ENCODE measurements at places on chromosomes 1 and 21.

GRCh38 chr1:77076759-77077158 is 142.5 kb downstream of the PIGK start:
- no peak for DNase-seq

DNA sequence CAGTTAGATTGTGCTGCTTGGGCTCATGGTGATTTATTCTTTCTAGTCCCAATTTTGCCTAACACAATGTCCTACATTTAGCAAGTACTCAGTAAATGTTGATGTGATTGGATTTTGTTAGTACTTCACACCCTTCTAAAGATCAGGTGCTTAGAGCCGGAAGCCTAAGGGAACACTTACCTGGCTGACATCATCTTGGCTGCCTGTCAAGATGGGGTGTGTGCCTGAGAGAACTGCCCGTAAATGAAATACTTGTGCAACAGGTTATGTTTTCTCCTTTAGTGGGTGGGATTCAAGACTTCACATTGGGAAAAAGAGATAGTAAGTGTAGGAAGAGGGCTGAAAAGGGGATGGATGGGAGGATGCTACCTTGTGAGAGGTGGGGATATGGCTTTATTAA is 75.5 kb upstream of the MACF1 start:
- no peak for DNase-seq

DNA sequence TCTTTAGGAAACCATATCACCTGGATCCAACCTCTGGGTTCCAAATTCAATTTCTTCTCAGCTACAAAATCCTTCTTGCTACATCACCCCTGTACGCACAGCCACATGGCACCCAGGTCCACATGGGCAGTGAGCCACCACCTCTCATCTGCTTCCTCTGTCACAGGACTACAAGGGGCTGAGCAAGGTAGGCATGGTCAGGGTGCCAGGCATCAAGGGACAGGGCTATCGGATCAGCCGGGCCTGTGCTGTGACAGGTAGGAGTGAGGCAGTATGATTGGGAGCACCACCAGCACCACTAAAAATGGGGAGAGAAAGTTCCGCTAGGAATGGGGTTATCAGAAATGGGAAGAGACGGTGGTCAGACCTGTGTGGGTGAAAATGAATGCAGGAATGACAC is 29.4 kb downstream of the S100A6 start:
- no peak for DNase-seq

DNA sequence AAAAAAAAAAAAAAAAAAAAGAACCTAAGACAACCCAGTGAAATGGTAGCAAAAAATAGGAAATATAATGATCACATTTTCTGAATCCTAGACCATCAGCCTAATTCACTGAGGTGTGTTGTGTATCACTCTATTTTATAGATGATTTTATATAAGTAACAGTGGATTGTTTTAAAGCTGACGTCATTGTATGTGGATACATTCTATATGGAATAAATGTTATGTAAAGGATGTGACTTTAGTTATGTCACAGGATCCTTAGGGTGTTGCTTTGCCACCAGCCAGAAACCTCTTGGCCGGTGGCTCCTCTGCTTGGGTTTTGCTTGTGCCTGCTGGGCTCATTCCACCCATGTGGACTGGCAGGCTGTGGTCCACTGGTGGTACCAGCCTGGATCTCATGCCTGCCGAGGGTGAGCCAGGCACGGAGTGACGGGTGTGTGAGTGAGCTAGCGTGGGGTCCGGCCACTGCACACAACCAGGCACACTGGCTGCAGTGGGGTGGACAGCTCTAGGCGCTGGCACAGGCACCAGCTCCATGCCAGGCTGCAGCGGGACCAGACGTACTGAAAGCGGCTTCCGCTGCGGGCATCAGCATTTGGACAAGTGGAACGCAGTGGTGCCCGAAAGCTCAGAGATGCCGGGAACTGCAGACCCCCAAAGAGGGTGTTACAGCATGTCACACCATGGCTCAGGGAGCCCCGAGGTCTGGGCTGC is 44.5 kb downstream of the ZBTB8OS start:
- no peak for DNase-seq

GRCh38 chr1:25873120-25873519 is 2.4 kb downstream of the PAQR7 start:
- no peak for DNase-seq

GRCh38 chr1:194056169-194056568 is 869.8 kb upstream of the B3GALT2 start:
- DNase-seq: no peak

GRCh38 chr1:235289859-235290739 is 37.9 kb downstream of the ARID4B start:
- no peak for DNase-seq

DNA sequence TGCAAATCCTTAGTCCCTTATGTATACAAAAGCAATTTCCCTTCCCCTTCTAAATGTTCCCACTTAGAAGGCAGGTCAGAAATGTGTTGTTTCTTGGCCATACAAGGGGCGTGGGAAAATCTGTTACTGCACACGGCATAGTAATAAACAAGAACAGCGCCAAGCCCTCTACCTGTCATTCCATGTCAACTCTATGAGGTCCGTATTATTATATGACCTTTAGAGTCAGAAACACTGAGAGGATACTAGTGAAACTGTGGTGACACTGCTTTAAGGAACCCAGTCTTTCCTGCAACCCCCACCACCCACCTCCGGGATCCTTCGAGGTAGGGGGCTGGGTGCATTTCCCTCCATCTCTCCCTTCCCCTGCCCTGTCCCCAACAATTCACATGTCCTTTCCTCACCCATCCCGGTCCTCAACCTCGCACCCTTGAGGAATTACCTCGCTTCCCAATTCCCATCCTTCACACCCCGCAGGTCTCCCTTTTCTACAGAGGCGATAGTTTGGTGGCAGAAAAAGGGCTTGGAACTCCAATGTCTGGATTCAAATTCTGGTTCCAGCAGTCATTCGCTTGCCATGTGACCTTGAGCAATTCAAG is 647 bp downstream of the SDHB start:
- no peak for DNase-seq

DNA sequence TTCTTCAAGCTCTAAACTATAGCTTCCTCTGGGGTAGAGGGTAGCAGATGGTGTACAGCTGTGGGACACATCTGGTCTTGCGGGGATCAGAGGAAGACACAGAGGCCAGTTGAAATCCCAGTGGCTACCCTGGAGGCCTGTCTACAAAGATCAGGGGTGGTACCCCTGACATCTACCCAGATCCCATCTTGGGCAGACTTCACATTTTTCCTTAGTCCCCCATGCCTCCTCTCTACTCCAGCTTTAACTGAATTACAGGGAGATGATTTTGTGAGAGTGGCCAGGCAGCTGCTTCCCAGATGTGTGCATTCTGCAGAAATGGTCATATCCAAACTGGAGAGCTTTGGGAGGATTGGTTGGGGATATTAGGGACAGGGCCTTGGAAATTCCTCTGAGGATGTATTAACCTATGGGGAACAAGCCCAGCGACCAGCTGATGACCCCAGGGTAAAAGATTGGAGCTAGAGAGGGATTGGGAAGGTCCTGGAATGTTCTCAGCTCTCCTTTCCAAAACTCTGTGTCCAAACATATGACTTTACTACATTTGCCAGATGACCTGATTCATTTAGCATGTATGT is 9.6 kb upstream of the CD34 start:
- no peak for DNase-seq

DNA sequence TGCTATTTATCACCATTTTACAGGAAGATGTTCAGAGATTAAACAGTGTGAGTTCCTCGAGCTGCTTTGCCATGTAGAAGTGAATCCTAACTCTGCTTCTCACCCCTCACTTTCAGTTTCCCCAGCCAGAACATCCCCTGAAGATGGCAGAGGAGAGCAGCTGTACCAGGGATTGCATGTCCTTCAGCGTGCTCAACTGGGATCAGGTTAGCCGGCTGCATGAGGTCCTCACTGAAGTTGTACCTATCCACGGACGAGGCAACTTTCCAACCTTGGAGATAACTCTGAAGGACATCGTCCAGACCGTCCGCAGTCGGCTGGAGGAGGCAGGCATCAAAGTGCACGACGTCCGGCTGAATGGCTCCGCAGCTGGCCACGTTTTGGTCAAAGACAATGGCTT is 16.9 kb downstream of the TENT5C start:
- no peak for DNase-seq

- DNase-seq: no peak
These were observed 21.1 kb upstream of the ETS2 start for GRCh38 chr21:38784458-38785266.

- DNase-seq: no peak
These were observed 2.1 kb downstream of the LHX8 start for GRCh38 chr1:75136195-75136815.

DNA sequence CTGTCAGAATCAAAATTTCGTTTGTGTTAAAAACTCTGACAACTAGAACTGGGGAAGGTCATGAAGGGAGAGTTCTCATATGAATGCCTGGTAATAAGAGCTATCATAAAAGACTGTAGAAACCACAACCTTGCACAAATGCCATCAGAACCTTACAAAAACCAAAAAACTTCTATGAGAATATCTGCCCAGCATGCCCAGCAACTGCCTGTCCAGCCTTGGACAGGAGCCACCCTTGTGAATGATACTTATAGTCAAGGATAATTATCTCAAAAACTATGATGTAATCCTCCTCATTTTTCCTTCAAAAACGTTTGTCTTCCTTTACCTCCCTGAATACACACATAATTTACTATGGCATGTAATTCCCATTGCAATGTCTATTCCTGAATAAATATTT is 53.4 kb upstream of the C1orf185 start:
- no peak for DNase-seq

DNA sequence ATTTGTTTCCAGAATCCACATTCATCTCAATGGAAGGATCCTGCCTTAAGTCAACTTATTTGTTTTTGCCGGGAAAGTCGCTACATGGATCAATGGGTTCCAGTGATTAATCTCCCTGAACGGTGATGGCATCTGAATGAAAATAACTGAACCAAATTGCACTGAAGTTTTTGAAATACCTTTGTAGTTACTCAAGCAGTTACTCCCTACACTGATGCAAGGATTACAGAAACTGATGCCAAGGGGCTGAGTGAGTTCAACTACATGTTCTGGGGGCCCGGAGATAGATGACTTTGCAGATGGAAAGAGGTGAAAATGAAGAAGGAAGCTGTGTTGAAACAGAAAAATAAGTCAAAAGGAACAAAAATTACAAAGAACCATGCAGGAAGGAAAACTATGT is 2.6 kb downstream of the GADD45A start:
- DNase-seq: no peak

DNA sequence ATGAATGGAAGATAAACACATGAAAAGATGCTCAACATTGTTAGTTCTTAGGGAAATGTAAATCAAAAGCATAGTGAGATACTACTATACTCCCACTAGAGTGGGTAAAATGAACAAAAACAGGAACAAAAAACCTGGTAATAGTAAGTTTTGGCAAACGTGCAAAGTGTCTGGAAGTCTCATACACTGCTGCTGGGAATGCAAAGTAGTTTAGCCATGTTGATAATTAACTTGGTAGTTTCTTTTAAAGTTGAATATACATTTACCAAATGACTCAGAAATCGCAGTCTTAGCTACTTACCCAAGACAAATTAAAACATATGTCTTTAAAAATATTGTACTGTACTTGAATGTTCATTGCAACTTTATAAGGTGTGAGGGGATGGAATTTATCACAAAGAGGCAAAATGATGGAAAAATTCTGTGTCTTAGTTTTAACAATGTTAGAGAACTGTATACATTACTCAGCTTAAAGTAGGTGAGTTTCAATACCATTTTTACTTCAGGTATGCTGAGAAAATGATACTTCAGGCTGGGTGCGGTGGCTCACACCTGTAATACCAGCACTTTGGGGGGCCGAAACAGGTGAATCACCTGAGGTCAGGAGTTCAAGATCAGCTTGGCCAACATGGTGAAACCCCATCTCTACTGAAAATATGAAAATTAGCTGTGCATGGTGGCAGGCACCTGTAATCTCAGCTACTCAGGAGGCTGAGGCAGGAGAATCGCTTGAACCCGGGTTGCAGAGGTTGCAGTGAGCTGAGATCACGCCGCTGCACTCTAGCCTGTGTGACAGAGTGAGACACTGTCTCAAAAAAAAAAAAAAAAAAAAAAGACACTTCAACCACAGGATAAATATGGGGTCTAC is 102.3 kb downstream of the PDE4B start:
- DNase-seq: no peak

DNA sequence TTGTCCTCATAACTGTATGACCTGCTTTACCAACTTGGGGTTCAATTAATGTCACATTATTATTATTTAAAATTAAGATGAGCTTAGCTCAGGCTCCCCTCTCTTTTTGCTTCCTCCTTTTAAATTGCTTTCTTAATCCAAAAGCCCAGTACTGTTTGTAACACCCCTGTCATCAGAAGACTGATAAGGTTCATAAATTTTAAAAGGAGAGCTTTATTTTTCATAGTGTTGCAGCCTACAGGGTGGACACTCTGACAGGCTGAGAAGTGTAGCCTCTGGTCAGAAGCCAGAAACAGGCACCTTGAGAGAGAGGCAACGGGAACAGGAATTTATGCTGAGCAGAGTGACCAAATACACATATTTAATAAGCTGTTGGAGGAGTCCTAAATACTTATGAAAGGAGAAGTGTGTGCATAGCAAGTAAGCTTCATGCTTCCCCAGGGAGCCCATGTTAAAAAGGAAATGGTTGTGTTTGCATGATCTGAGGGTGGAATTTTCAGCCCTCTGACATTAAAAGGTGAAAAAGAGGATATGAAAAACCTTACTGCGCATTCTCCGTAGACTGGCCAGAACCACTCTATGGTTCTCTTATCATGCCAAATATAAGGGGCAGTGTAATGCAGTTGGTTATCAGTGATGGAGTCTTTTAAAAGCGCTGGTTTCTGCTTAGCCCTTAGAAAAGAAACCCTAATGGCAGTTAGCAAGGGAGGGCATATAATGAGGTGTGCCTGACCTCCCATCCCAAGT is 30.5 kb upstream of the FGGY start:
- no peak for DNase-seq

DNA sequence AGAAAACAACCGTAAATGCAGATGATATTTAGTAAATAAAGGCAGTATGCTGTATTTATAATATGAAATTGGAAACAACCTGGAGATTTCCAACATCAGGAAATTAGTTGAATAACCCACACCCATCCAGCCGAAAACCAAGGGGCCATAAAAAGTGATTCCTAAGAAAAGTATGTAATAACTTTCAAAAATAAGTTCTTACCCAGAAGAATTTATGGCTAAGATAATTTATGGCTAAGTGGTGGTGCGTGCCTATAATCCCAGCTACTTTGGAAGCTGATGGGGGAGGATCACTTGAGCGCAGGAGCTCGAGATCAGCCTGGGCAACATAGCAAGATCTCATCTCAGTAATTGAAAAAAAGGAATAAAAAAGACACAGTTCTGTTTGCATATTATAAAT is 43.2 kb downstream of the TMCO4 start:
- DNase-seq: no peak

GRCh38 chr1:96464066-96464465 is 257.5 kb upstream of the PTBP2 start:
- DNase-seq: no peak

GRCh38 chr1:3779265-3779911 is 6.8 kb downstream of the SMIM1 start:
- DNase-seq: no peak

DNA sequence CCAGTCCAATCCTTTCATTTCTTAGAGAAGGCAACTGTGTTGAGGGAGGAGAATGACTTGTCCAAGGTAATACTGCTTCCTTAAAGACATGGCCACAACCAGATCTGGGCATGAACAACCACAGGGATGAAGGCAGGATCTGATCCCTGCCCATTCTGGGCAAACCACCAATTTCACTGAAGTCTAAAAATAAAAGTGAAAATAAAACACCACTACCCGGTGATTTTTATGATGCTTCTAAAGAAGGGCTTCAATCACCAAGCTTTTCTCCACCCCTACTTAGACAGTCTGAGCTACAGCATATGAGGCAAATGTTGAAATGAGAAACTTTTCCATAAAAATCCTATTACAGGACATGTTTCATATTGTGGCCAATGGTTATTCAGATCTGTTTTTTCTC is 133.0 kb downstream of the PTPN14 start:
- DNase-seq: no peak

- no peak for DNase-seq
These were observed 162.5 kb upstream of the RNPC3 start for GRCh38 chr1:103363008-103363365.
